ENCODE measurements at places on chromosomes 2 and 18.

- DNase-seq, result no peak
Observed at GRCh38 chr2:5766056-5766455, 73.9 kb downstream of the SOX11 start.

- no peak for DNase-seq
Observed at GRCh38 chr2:63719052-63719451, 122.6 kb upstream of the UGP2 start.

GRCh38 chr2:189613077-189613636, 32.6 kb upstream of the SLC40A1 start:
- DNase-seq, result no peak

- no peak for DNase-seq
Observed at GRCh38 chr2:73925033-73925704, 1.5 kb upstream of the DGUOK start.

DNA sequence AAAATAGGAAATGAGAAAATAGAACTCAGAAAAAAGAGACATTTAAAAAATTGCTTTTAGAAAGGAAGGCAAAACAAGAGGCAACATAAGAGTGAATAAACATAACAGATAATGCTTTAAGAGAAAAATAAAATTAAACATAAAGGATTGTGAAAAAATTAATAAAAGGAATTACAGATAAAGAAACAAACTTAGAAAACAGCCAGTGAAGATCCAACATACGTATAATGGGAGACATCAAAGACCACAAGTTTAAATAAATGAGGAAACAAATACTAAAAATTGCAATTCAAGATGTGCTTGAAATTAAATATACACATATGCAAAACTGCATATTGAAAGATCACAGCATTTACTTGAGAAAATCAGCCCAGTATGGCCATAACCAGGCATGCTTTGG, 448.9 kb downstream of the NBAS start:
- DNase-seq, result no peak

- DNase-seq, result no peak
Observed at GRCh38 chr2:173090276-173090877, 14.7 kb downstream of the MAP3K20 start.

GRCh38 chr2:133360190-133360589, 208.1 kb downstream of the NCKAP5 start:
- DNase-seq, result no peak

DNA sequence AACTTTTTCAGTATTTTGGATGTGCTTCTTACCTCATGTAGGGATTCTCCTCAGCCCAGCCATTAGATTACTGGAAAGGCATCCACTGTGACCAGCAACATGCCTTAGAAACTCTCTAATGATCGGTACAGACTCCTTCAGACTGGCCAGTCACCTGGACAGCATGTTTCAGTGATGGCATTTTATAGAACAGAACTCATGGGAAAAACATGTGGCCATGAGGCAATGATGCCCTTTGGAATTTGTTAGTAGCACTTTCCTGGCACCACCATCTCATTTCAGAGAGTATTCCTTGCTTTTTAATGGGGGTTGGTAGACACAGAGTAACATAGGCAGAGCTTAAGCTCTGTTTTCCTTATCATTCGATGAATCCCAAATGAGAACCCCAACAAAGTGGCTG, 72.1 kb upstream of the FAM98A start:
- no peak for DNase-seq

GRCh38 chr2:172082944-172083627, 2.2 kb upstream of the DLX1 start:
- DNase-seq, result no peak

GRCh38 chr18:5893956-5894610, 1.2 kb downstream of the TMEM200C start:
- no peak for DNase-seq

- DNase-seq, result no peak
Observed at GRCh38 chr18:49778826-49779465, 34.4 kb downstream of the ACAA2 start.

- DNase-seq, result no peak
Observed at GRCh38 chr18:58438161-58438957, 190.5 kb downstream of the ALPK2 start.

- no peak for DNase-seq
Observed at GRCh38 chr2:60849187-60849586, 32.2 kb upstream of the REL start.

DNA sequence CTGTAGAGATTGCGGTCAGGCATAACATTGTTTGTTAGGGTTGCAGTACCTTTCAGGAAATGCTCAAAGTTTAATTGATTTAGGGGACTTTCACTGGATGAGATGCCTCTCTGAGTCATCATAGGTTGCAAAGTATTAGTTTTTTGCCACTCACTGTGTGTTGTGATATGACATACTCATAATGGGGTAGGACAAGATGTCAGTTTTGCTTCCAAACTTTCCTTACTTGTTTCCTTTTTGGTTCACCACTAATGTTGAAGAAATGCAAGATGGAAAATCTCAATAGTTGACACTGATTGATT, 35.0 kb upstream of the PTH2R start:
- DNase-seq, result no peak

GRCh38 chr2:201699416-201699815, 972 bp upstream of the MPP4 start:
- no peak for DNase-seq

GRCh38 chr18:28831476-28831875, 654.5 kb upstream of the CDH2 start:
- no peak for DNase-seq

All from stimulated activated CD4-positive, alpha-beta T cell treated with anti-CD3 and anti-CD28 coated beads, TNF-alpha, amount 100 ng/mL, for 24 hours (primary cell).